Urothelium cell line (cell line): ENCODE measurements at places on chromosomes 2 and 18.

GRCh38 chr2:233436191-233436581, 81.9 kb downstream of the DGKD start:
- DNase-seq, result no peak

- no peak for DNase-seq
These were observed 400.1 kb downstream of the CCDC85A start for GRCh38 chr2:56583796-56584315.

- DNase-seq, result peak; percentile 59
These were observed 28.4 kb upstream of the GTF2A1L start for GRCh38 chr2:48589170-48589767.

DNA sequence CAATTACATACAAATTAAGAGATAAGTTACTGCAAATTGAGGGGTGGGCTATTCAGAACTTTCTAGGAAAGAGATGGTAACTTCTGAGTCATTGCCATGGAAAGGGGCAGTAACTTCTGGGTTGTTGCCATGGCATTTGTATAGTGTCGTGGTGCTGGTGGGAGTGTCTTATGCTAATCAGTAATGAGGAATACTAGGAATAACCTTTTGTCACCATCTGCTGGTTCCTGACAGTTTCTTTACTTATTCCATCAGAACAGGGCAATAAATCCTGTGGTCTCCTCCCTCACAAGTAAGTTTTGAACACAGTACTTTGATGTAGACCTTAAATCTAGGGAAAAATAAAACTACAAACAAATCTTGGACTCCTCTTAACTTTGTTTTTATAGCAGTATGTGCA, 435.4 kb downstream of the BCL11A start:
- no peak for DNase-seq

- DNase-seq, result no peak
These were observed 469.9 kb upstream of the NRP2 start for GRCh38 chr2:205212357-205212756.

DNA sequence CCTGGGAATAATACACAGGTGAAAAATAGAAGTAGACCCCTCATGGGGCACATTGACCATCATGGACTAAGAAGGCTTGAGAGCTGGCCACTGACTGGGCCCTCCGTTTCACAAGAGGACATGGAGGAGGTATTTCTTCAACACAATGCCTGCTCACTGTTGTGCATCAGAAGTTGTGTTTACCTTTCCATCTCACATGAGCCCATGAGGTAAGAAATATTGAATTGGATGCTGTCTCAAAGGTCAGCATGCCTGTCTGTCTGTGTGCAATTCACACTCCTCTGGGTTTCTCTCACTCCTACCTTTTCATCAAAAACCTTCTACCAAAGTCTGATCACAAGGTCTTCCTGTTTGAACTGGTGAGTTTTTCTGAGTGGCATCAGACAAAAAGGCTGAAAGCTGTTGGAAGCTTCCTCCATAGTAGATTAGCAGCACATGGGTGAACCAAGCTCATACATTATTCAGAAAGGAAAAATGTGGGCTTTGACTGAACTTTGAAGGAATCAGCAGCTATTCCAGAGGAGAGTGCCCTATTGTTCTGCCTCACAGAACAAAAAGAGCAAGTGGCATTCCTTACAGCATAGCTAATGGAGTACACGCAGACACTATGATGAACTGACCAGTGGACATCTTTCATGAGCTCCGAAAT, 143.2 kb upstream of the RND3 start:
- DNase-seq, result no peak

DNA sequence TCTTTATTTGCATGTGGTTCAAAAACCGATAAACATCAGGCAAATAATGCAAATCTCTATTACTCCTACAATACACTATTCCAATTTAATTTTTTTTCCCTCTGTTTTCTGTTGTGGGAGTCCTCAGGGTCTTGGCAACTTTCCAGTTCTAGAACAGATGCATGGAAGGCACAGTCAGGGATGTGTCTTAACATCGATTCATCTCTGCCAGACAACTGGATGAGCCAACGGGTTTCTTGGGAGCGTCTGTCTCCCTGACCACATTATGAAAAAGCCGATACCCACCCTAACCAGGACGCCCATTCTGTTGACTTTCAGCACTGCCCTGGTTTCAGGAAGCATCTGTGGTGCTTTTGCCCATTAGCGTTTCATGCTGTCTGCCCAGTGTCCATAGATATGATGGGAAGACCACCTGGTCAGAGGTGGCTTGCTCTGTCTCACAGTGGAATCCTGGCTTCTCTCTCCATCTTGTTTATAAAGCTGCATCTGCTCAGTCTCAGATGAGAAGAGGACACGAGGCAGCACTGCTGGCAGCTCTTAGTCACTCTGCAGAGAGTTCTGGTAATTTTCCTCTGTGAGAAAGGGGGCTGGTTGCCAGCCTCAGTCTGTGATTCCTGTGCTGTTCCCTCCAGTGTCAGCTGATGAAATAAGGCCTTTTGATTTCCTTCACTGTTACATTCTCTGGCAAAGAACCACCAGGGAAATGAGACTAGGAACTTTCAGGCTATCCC, 57.9 kb upstream of the KCNE4 start:
- DNase-seq, result peak; percentile 45

DNA sequence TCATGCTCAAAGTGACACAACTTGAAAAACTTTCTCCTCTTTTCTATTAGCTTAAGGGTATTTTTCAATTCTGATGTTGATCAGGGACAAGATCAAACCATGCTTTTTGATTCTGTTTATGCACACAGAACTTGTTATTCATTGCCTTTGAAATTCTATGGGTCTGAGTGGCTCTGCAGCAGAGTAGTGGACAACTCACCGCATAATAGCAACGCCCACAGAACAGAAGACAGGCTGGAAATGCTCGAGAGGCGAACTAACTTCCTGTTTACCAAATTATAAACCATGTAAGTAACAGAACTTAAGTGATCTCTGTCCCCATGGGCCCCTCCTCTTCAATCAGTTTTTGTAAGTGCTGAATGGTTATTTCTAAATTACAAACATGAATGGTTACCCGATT, 131.2 kb downstream of the CBLN2 start:
- no peak for DNase-seq

DNA sequence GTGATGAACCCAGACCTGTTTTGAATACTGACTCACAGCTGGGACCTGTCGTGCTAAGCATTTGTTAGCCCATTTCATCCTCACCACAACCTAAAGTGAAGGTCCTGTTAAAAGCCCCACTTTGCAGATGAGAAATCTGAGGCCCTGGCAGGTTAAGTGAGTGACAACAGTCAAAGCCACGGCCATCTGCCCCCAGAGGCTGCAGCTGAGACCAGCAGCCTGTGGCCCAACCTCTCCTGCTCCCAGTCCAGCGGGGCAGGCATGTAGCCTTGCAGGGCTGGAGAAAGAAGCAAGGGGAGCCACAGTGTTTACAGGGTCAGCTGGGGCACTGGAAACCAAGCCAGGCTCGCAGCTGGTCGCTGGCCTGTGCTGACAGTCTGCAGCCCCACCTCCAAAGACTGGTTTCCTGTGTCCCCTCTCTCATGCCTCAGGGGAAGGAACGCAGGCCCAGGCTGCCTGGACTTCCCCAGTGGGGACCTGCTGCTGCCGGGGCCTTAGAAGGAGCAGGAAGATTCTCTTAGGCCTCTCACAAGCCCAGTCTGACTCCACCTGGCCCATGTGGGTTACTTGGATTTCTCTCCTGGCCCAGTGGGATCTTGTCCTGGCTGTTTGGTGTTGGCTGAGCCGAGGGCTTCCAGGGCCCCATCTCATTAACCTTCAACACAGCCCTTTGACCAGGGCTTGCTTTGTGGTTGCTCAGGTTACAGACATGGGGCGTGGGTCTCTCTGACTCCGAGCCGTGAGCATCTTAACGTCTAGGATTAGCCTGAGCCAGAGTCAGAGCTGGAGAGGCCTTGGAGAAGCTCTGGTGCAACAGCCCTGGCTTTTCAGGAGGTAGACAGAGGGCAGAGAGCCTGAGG, 1.7 kb downstream of the INPP5D start:
- no peak for DNase-seq

DNA sequence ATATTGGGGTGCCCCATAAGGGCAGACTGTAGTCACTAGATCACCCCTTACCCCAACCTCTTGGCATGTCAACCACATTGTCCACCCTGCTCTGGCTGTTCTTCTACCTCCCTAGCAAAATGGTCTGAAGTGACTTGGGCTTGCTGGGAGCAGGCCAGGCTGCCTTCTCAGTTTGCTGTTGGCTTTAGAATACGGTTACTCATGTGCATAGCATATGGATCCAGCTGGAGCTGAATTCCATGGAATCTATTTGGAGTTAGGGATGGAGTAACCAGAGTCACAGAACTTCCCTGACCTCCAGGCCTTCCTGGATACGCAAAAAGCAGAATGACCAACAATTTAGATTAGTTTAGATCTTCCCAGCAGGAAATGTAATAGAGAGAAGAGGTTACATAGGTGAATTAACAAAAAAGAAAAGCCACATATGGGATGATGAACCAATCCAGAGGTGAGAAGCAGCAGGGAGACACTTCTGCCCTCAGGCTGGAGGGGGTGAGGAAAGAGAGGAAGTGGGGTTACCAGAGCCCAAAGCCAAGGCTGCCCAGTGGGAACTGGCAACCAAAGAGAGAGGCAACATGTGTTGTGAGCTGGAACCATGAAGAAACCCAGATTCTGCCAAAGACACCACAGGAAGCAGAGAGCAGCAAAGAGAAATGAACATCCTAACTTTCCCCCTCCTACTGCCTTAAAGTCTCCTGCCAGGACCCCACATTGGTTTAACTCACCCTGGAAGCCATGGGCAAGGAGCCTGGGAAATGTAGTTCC, 26.1 kb downstream of the PKDCC start:
- DNase-seq, result no peak

- DNase-seq, result no peak
These were observed 1504.5 kb downstream of the DPP10 start for GRCh38 chr2:115946891-115947290.

DNA sequence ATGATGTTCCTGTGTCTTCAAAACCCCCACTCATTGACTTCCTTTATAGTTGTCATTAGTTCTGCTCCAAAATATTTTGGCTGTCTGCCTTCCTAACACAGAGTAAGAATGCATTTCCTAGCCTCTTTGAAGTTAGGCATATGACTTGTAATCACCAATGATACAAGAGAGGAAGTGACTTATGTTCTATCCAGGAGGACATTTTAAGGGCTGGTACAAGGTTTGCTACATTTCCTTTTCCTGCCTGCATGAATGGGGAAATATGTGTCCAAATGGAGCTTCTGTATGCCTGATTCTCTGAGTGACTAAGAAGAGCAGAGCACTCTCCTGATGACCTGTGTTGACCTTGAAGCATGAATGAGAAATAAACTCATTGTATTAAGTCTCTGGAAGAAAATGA, 115.1 kb downstream of the PLCL1 start:
- no peak for DNase-seq

DNA sequence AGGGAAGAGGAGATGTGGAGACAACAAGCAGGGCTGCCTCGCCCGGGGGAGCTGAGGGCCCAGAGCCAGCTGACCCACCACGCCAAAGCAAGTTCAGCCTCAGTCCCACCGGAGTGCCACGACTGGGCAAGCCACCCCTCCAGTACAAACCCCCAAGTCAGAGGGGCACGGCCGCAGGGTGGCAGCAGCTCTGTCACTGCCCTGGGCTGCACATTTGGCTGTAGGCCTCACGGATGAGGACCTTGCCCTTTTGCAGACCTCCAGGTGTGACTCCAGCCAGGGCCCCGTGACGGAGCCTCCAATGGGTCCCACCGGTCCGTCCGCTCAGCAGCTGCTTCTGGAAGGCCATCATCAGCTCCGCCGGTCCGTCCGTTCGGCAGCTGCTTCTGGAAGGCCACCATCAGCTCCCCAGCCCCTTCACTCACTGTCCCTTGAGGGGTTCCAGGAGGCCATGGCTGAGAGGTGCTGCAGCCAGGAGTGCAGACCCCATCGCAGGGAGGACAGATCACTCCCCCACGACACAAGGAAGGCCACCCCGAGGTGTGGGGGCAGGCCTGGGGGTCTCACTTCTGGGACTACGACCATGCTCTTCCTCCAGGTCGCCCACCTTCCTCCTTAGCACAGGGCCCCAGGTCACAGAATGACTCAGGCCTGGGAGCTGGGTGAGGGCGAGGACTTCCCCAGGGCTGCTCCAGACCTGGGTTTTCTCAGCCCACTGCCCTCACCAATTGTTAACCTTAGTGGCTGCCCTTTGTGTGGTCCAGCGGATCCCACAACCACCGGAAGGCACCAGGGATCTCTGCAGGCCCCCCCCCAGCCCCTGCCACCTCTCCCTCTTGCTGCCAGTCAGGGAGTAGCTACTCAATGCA, 24.6 kb upstream of the STK25 start:
- DNase-seq, result no peak

DNA sequence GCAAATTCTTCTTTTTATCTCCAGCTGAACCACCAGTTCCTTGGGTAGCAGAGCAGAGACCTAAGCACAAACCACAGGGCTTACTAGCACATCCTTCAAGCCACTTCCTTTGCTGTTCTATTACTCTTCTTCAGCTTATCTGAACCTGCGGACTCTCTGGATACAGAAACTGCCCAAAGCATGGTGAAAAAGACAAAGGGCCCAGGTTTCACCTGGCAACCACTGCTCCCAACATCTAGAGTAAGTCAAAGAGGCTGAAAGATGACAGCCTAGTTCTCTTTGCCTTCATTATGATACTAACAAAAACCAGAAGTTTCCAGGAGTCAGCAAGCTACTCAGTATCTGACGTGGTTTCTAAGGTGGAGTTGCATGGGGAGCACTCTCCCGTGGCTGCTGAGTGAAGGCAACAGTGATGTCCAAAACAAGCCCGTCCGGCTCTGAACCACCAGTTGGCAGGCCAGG, 43.4 kb downstream of the KANSL3 start:
- no peak for DNase-seq

DNA sequence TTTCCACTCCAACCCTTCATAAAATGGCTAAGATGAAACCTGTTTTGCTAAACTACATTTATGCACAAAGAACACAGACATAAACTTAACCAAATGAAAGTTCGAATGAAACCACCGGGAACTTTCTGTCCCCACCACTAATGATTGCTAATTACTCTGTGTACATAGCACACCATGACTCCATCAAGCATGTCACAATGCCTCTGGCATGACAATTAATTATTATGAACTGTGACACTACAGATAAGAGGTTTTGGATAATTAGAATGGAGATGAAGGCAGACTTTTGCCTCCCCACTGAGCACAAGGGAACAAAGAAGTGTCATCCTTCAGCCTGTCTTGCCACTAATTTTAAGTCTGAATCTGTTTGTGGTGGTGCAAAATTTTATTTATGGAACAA, 1.5 kb downstream of the DAPL1 start:
- DNase-seq, result no peak

GRCh38 chr2:33530690-33531548, 54.5 kb downstream of the RASGRP3 start:
- no peak for DNase-seq

GRCh38 chr18:11654736-11655605, 34.1 kb upstream of the GNAL start:
- DNase-seq, result peak; percentile 86

DNA sequence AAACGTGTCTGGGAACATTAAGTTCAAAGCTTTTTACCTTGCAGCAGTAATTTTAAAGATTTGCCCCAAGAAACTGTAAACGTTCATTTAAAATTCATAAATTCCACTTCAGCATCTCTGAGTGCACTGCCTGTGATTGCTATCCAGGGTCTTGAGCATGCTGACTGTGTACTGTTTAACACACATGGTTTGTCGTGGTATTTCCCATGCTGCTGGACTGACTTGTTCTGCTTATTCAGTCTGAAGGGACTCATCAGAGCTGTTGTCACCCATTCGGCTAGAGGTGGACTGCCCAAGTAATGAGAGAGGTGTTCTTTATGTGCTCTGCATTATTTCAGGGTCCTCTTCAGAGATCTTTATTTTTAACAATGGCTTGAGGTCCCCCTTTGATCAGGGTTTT, 53.1 kb downstream of the RHBDD1 start:
- no peak for DNase-seq

- no peak for DNase-seq
These were observed 79.8 kb upstream of the PDE1A start for GRCh38 chr2:182506606-182507005.
